ENCODE measurements at places on chromosomes 13 and 19.

DNA sequence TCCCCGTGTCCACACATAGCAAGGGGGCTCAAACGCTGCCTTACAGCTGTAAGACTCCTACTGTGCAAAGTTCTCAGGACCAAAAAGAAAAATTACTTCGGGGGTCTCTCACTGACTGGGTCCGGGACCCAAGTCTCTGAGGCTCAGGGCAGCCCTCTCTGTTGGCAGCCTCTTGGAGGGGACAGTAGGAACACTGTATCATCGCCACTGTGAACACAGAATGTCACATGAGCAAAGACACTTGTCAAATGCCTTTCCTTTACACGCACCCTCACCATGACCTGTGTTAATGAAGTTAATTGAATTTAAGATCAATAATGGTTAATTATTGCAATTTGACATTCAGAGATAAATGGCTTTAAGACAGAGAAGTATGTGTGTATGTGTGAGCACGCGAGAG is 49.6 kb downstream of the TSHZ3 start:
- DNase-seq, result no peak

GRCh38 chr13:80454245-80454644 is 113.3 kb upstream of the SPRY2 start:
- no peak for DNase-seq

DNA sequence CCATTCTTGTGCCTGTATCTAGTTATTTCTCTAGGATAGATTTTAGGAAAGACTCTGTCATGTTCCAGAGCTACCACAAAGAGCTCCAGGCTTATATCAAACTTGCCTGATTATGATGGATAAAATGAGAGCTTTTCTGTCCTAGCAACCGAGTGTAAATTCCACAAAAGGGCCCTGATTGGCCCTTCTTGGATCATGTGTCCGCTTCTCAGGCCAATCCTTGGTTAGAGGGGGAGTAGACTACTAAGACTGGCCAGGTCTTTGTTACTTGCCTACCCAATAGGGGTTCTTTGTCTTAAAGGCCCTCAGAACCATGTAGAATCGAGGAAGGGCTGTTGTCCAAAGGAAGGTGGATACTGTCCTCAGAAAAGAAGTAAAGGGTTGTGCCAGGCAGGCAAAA is 2.4 kb downstream of the DHX34 start:
- no peak for DNase-seq

GRCh38 chr19:31596751-31597150 is 247.5 kb upstream of the TSHZ3 start:
- no peak for DNase-seq

- no peak for DNase-seq
Measured at GRCh38 chr13:22855926-22856325, 324.9 kb upstream of the SGCG start.

GRCh38 chr13:42364613-42365000 is 92.7 kb downstream of the AKAP11 start:
- DNase-seq, result no peak

All from AG04449 (cell line).